Body of pancreas (tissue), 4 donors: ENCODE measurements at places on chromosomes 3 and 15. TPM values are rescaled to one million over a fixed set of nuclear protein-coding genes. Genes with fewer than 3 reads are reported as not detected.
A peak's percentile ranks its signal among the peaks of the same experiment; 100 is the strongest.

Gene SLC28A1
- total RNA-seq: not detected

Gene CASR
- 11.9 TPM for total RNA-seq

Gene ARNT2
- 5.4 TPM for total RNA-seq

Gene CCR4
- total RNA-seq: not detected

Gene CCR8
- not detected for total RNA-seq

Gene CD86
- 7.6 TPM for total RNA-seq

Gene SPATA12
- total RNA-seq: not detected

Gene SAMMSON
- 2.1 TPM for total RNA-seq

Gene ITIH1
- 4.4 TPM for total RNA-seq

DNA sequence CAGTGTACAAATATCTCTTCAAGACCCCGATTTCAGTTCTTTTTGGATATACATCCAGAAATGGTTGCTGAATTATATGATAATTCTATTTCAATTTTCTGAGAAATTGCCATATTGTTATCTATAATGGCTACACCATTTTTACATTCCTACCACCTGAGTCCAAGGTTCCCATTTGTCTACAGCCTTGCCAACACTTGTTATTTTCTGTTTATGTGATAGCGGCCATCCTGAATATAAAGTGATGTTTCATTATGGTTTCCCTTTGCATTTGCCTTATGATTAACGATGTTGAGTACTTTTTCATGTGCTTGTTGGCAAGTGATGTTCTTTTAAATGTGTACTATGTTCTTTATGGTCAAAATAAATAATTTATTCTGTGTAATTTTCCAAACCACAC, 8.5 kb downstream of the NR1I2 start:
- no peaks in the 10 kb centered on the region for H3K27me3 ChIP-seq
- no peaks in the 10 kb centered on the region for H3K36me3 ChIP-seq
- no peak for DNase-seq
- H3K4me1 ChIP-seq: no peaks in the 10 kb centered on the region

- no peak overlapping the region for H3K4me3 ChIP-seq
- H3K27ac ChIP-seq: no peak overlapping the region
- no peaks in the 10 kb centered on the region for H3K27me3 ChIP-seq
- no peaks in the 10 kb centered on the region for H3K4me1 ChIP-seq
Observed at GRCh38 chr3:78974181-78974790, 793.5 kb downstream of the ROBO1 start.

- peak overlapping the region; percentile 72 for H3K27ac ChIP-seq
- peak; percentile 81 for DNase-seq
- H3K4me1 ChIP-seq: peaks cover 75% of the 10 kb centered on the region
- no peaks in the 10 kb centered on the region for H3K27me3 ChIP-seq
Observed at GRCh38 chr3:52893723-52894122, 3.6 kb downstream of the STIMATE start.

DNA sequence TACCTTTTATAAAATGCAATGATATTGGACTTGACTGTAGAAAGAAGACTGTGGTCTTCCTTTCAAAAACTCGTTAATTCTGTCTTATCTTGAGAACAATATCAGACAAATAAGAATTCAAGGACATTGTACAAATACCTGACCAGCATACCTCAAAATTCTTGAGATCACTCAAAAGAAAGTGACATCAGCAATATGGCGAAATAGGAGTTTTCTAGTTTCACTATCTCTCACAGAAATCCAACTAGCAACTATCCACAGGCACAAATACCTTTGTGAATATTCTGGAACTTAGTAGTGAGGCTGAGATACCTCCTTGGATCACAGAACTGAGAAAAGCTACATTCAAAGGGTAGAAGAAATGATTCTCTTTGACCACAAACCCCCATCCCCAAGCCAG, 419.7 kb downstream of the ZNF385D start:
- H3K36me3 ChIP-seq: no peaks in the 10 kb centered on the region
- H3K4me1 ChIP-seq: no peaks in the 10 kb centered on the region
- DNase-seq: no peak
- H3K4me3 ChIP-seq: no peak overlapping the region

- H3K36me3 ChIP-seq: no peaks in the 10 kb centered on the region
- peaks cover 5% of the 10 kb centered on the region for H3K4me1 ChIP-seq
- H3K27me3 ChIP-seq: no peaks in the 10 kb centered on the region
- peak; percentile 30 for DNase-seq
- no peak overlapping the region for H3K4me3 ChIP-seq
- no peak overlapping the region for H3K27ac ChIP-seq
Observed at GRCh38 chr15:60804986-60805949, 326.3 kb upstream of the ICE2 start.

- H3K27me3 ChIP-seq: no peaks in the 10 kb centered on the region
- no peaks in the 10 kb centered on the region for H3K36me3 ChIP-seq
- H3K4me3 ChIP-seq: no peak overlapping the region
- no peak for DNase-seq
- H3K27ac ChIP-seq: no peak overlapping the region
Observed at GRCh38 chr15:73962433-73962832, 29.7 kb downstream of the STOML1 start.

GRCh38 chr3:99551520-99551919, 86.9 kb upstream of the COL8A1 start:
- DNase-seq: no peak
- no peaks in the 10 kb centered on the region for H3K4me1 ChIP-seq
- no peaks in the 10 kb centered on the region for H3K27me3 ChIP-seq
- no peak overlapping the region for H3K4me3 ChIP-seq
- H3K36me3 ChIP-seq: no peaks in the 10 kb centered on the region

DNA sequence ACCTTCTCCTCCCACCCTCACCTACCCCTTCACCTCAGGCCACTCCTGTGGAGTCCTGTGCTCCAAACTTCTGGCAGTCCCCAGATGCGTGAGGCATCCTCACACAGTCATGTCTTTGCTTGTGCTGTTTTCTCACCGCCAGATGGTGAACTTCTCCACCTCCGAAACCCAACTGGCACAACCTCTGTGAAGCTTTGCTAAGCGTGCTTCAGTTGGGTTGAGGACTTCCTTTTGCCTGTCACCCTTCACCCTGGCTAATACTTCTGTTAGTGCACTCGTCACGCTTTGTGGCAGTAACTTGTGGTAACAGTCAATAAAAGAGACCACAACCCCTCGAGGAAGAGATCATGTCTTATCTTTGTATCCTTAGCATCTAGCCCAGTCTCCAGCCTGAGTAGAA, 42.0 kb upstream of the SKOR1 start:
- no peaks in the 10 kb centered on the region for H3K27me3 ChIP-seq
- H3K27ac ChIP-seq: no peak overlapping the region
- no peak overlapping the region for H3K4me3 ChIP-seq

GRCh38 chr15:36815786-36816185, 236.4 kb downstream of the CDIN1 start:
- no peaks in the 10 kb centered on the region for H3K27me3 ChIP-seq
- no peaks in the 10 kb centered on the region for H3K36me3 ChIP-seq
- peaks cover 12% of the 10 kb centered on the region for H3K4me1 ChIP-seq
- no peak overlapping the region for H3K27ac ChIP-seq

DNA sequence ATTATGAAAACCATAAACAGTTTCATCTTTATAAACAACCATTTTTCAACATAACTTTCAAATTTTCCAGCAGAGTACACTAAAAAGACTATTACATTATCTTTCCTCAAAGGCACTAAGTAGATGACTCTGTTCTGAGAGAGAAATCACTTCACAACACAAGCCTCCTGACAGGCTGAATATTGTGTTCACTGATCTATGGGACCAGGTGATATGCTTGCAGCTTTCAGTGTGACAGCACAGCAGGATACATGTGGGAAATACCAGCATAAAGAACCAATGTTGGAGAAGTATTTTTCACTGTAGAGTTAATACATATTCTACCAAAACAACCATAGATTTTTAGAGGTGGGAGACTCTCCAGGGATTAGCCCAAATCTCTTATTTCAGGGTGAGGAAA, 350.6 kb downstream of the PLCL2 start:
- H3K4me3 ChIP-seq: no peak overlapping the region
- no peak overlapping the region for H3K27ac ChIP-seq
- no peaks in the 10 kb centered on the region for H3K27me3 ChIP-seq
- peaks cover 20% of the 10 kb centered on the region for H3K4me1 ChIP-seq
- H3K36me3 ChIP-seq: no peaks in the 10 kb centered on the region
- no peak for DNase-seq

GRCh38 chr15:100723315-100723801, 121.0 kb downstream of the ASB7 start:
- no peaks in the 10 kb centered on the region for H3K36me3 ChIP-seq
- H3K4me3 ChIP-seq: no peak overlapping the region
- no peaks in the 10 kb centered on the region for H3K27me3 ChIP-seq
- DNase-seq: peak; percentile 40

DNA sequence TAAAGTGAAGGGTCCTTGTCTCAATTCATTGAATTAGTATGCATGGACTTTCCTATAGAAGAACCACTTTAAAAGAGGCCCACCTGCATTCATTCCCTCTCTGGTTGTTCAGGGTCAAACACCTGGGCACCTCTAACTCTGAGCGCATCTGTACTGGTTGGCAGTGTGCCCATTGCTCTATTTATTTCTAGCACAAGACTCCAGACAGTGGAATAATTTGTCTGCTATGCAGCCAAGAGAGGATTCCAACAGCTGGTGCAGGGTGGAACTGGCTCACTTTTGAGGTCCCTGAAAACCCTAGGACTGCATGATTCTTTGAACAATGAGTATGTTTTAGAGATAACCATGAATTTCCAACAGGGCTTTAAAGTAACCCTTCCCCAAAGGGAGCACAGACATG, 57.9 kb downstream of the CCDC33 start:
- DNase-seq: no peak
- no peak overlapping the region for H3K4me3 ChIP-seq
- no peaks in the 10 kb centered on the region for H3K36me3 ChIP-seq
- H3K4me1 ChIP-seq: no peaks in the 10 kb centered on the region
- no peak overlapping the region for H3K27ac ChIP-seq
- H3K27me3 ChIP-seq: peaks cover 3% of the 10 kb centered on the region

GRCh38 chr3:171615686-171616085, 155.5 kb upstream of the TNIK start:
- no peak for DNase-seq
- H3K27me3 ChIP-seq: no peaks in the 10 kb centered on the region
- no peaks in the 10 kb centered on the region for H3K36me3 ChIP-seq
- peaks cover 17% of the 10 kb centered on the region for H3K4me1 ChIP-seq
- no peak overlapping the region for H3K27ac ChIP-seq

GRCh38 chr3:146156095-146156494, 4.9 kb downstream of the PLOD2 start:
- H3K4me1 ChIP-seq: peaks cover 71% of the 10 kb centered on the region
- H3K27me3 ChIP-seq: no peaks in the 10 kb centered on the region
- H3K4me3 ChIP-seq: no peak overlapping the region
- DNase-seq: peak; percentile 6
- H3K27ac ChIP-seq: peak overlapping the region; percentile 91

- no peak overlapping the region for H3K4me3 ChIP-seq
- no peaks in the 10 kb centered on the region for H3K27me3 ChIP-seq
- no peaks in the 10 kb centered on the region for H3K36me3 ChIP-seq
- no peak for DNase-seq
Observed at GRCh38 chr3:146542179-146542578, 2.2 kb downstream of the PLSCR1 start.

GRCh38 chr3:48247401-48247811, 6.5 kb downstream of the ZNF589 start:
- no peak overlapping the region for H3K27ac ChIP-seq
- peaks cover 3% of the 10 kb centered on the region for H3K36me3 ChIP-seq
- H3K4me1 ChIP-seq: no peaks in the 10 kb centered on the region
- no peak for DNase-seq

GRCh38 chr3:127488740-127489139, 101.8 kb downstream of the TPRA1 start:
- H3K27ac ChIP-seq: no peak overlapping the region
- no peaks in the 10 kb centered on the region for H3K27me3 ChIP-seq
- no peaks in the 10 kb centered on the region for H3K36me3 ChIP-seq
- DNase-seq: no peak
- H3K4me1 ChIP-seq: no peaks in the 10 kb centered on the region
- no peak overlapping the region for H3K4me3 ChIP-seq

DNA sequence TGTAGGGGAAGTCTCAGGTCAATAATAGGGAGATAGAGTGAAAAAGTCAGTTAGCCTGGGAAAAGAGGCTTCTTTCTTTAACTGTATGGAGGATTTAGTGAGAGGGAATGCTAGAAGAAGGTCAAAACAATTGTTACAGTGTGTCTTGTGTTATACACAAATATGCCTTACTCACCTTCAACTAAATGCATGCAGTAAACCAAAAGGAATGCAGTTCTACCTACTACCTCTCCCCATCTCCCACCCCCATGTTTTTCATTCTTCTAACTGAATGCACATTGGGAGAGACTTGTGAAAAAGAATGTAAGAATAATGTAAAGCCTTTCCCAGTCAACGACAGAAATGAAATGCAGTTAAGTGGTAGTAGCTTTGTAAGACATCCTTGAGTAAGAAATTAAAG, 33.8 kb downstream of the CCDC66 start:
- no peak overlapping the region for H3K27ac ChIP-seq
- no peaks in the 10 kb centered on the region for H3K4me1 ChIP-seq
- H3K27me3 ChIP-seq: no peaks in the 10 kb centered on the region

- DNase-seq: no peak
- no peak overlapping the region for H3K27ac ChIP-seq
- no peaks in the 10 kb centered on the region for H3K4me1 ChIP-seq
- H3K4me3 ChIP-seq: no peak overlapping the region
- H3K36me3 ChIP-seq: no peaks in the 10 kb centered on the region
- H3K27me3 ChIP-seq: no peaks in the 10 kb centered on the region
Observed at GRCh38 chr15:99951511-99951910, 218.3 kb upstream of the LYSMD4 start.

DNA sequence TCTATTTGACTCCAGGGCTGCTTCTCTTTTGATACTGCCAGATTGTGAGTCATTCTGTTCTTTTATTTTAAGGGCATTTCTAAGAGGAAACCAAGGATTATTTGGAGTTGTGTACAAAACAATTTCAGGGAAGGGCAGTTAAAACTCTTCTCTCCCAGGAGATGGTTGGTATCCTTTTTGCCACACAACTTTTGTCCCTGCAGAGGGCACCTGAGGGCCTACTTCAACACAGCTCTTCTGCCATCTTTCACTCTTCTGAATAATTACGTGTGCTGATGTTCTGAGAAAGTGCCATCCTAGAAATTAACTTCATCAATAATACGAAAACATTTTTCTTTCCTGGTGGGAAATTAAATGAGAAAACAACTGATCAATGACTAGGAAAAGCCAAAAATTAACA, 75.7 kb upstream of the GADL1 start:
- H3K4me3 ChIP-seq: no peak overlapping the region
- H3K36me3 ChIP-seq: no peaks in the 10 kb centered on the region
- no peaks in the 10 kb centered on the region for H3K27me3 ChIP-seq
- no peaks in the 10 kb centered on the region for H3K4me1 ChIP-seq
- peak; percentile 10 for DNase-seq
- no peak overlapping the region for H3K27ac ChIP-seq

GRCh38 chr15:73844356-73844755, 29.0 kb upstream of the TBC1D21 start:
- H3K27ac ChIP-seq: no peak overlapping the region
- H3K27me3 ChIP-seq: no peaks in the 10 kb centered on the region
- H3K36me3 ChIP-seq: no peaks in the 10 kb centered on the region
- peaks cover 2% of the 10 kb centered on the region for H3K4me1 ChIP-seq
- DNase-seq: no peak

GRCh38 chr15:64781299-64781698, 5.9 kb upstream of the RBPMS2 start:
- peak; percentile 67 for DNase-seq
- no peak overlapping the region for H3K4me3 ChIP-seq
- H3K4me1 ChIP-seq: peaks cover 9% of the 10 kb centered on the region
- H3K27me3 ChIP-seq: no peaks in the 10 kb centered on the region
- no peaks in the 10 kb centered on the region for H3K36me3 ChIP-seq
- H3K27ac ChIP-seq: no peak overlapping the region

- no peaks in the 10 kb centered on the region for H3K27me3 ChIP-seq
- no peaks in the 10 kb centered on the region for H3K36me3 ChIP-seq
- DNase-seq: no peak
- peaks cover 10% of the 10 kb centered on the region for H3K4me1 ChIP-seq
Observed at GRCh38 chr3:36212251-36212650, 168.1 kb upstream of the STAC start.
